Fibroblast of skin of scalp (primary cell): ENCODE measurements at places on chromosomes 5 and 9.

- peak; percentile 79 for DNase-seq
Measured at GRCh38 chr9:88775037-88775471, 216.2 kb upstream of the S1PR3 start.

DNA sequence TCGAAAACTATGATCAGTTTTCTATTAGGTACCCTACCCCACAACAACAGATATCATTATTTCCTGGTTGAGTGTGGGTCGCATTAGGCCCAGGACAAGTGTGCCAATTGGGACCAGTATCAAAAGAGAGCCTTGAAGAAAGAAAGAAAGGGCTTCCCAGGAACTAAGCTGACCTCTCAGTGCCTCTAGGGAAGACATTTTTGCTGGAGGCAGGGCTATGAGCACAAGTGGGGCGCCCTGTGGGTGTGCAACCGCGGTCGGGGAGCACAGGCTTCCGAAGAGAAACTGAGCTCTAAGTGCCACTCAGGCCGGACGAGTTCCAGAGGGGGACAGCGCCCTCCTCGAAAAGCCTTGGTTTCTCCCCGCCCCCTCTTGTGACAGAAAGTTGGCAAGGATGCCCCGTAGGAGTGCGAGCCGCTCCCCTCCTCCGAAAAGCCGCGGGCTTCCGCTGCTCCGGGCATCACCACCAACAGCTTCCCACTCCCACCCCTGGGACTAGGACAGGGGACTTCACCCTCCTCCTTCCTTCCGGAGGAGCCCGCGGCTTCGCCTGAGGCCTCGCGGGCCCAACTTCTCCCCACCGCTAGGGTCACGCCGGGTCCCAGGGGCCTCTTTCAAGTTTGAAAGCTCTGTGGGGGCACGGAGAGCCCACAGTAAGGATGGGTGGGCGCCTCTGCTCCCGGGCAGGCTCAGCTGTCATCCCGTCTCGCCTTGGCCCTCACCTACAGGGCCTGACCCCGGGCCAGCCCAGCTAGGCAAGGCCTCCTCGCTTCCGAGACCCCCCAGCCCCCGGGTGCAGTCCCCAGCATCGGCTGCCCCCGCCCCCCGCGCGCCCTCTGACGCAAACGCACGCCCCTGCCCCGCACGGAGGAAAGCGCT, 2.0 kb downstream of the NR2F1-AS1 start:
- peak; percentile 55 for DNase-seq

- DNase-seq: no peak
Measured at GRCh38 chr9:97969014-97969413, 14.1 kb upstream of the ANP32B start.

DNA sequence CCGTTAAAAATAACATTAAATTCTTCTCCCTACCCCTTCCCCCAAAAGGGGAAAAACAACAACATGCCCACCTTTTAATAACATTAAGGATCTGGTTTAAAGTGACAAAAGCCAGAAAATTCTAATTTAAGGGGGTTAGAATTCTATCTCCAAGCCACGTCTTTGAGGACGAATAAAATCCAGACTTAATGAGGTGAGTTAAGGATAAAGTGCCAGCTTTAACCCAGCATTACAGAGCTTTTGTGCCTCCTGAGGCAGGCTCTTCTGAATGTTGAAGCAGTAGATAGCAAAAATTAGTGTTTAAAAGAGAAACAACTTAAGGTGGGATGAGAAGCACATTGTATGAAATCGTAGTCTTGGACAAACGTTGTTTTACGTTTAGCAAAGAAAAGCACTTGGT, 329.0 kb upstream of the MPDZ start:
- DNase-seq: no peak

GRCh38 chr5:177402271-177403043, 2.0 kb upstream of the PFN3 start:
- DNase-seq: peak; percentile 43
